ENCODE measurements at places on chromosomes 1 and 21.
A peak's percentile ranks its signal among the peaks of the same experiment; 100 is the strongest.

- DNase-seq: peak; percentile 32
These were observed 29.4 kb upstream of the MX1 start for GRCh38 chr21:41396558-41397075.

- no peak for DNase-seq
These were observed 316.0 kb upstream of the VAMP3 start for GRCh38 chr1:7454895-7455784.

GRCh38 chr1:94463765-94464330 lies 45.7 kb downstream of the ABCD3 start:
- no peak for DNase-seq

GRCh38 chr1:185337246-185337645 lies 20.2 kb upstream of the IVNS1ABP start:
- no peak for DNase-seq

GRCh38 chr1:176949033-176949662 lies 215.4 kb downstream of the ASTN1 start:
- DNase-seq: no peak

DNA sequence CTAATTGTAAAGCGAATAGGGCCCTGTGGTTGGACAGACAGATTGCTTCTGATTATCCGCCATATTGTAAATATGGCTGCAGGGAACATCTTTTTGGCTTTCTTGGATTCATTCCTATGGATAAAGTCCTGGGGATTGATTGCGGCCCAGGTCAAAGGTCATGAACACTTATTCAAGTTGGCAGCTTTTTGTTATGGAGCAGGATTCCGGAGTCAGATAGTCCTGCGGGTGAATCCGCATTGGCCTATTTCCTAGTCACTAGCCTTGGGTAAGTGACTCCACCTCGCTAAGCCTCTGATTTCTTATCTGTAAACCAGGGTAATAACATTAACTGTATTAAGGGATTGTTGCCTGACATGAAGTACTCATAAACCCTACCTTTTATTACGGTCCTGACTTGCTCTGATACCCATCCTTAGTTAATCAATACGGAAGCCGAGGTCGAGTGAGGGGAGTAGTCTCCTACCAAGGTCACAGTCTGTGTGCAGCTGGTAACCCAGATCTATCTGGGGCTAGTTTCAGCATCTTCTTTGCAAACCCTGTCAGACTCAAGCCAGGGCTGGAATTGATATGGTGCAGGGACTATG lies 31.7 kb downstream of the EDN2 start:
- DNase-seq: no peak

DNA sequence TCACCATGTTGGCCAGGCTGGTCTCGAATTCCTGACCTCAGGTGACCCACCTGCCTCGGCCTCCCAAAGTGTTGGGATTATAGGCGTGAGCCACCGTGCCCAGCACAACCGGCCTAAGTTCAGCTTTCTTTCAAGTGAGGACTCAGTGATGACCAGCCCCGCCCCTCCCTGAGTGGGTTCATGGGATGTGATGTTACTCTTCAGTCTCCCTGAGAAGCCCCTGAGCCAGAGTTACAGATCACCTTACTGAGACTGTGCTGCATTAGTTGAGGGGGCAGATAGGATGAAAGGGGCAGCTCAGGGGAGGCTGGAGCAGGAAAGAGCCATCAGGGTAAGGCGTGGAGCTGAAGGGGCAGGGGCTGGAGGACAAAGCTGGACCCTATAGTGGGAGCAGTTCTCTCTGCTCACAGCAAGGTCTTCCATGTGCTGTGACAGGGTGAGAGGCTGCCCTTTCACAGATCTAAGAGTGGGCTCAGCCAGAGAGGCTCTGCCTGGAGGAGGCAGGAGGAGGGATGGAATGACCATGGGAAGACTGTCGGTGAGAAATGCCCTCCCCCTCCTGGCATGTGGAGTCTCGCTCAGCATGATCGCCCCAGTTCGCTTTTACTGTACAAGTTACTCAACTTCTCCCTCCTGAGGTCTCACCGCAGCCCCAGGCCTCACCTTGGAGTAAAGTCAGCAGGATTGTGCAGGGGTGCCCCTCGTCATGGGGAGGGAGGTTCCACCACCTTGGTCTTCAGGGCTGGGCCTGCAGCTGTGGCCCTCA lies 13.4 kb downstream of the SH2D2A start:
- DNase-seq: no peak

DNA sequence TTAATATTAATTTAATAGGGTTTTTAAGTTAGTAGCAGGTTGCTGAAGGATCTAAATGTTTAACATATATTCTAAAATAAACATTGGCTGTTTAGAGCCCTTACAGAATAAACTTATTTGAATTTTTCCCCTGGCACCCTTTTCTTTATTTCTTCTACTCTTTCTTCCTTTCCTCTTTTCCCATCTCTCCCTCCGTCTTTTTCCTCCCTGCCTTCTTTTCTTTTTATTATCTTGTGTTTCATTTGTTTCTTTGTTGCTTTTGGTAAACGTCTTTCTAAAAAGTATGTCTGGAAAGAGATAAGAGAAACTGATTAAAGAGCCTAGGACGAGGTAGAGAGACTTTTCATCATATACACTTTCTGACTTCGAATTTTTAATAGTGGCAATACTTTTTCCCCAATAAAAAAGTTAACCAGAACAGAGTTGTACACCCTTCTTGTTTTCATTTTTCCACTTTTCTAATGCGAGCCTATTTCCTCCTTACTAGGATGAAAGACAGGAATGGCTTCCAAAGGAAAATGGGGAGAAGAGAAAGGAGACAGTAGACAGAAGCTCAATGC lies 39.5 kb upstream of the ATF3 start:
- no peak for DNase-seq

DNA sequence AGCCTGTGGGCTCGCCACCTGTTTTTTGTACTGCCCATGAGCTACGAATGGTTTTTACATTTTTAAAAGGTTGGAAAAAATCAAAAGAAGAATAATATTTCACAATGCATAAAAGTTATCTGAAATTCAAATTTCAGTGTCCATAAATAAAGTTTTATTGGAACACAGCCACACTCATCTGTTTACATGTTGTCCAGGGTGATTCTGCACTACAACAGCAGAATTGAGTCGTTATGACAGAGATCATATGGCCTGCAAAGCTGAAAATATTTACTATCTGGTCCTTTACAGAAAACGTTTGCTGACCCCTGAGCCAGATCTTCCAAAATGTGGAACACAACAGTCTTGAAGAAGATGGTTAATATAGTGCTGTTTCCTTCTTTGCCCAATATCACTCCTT lies 89.4 kb downstream of the TM2D1 start:
- no peak for DNase-seq

DNA sequence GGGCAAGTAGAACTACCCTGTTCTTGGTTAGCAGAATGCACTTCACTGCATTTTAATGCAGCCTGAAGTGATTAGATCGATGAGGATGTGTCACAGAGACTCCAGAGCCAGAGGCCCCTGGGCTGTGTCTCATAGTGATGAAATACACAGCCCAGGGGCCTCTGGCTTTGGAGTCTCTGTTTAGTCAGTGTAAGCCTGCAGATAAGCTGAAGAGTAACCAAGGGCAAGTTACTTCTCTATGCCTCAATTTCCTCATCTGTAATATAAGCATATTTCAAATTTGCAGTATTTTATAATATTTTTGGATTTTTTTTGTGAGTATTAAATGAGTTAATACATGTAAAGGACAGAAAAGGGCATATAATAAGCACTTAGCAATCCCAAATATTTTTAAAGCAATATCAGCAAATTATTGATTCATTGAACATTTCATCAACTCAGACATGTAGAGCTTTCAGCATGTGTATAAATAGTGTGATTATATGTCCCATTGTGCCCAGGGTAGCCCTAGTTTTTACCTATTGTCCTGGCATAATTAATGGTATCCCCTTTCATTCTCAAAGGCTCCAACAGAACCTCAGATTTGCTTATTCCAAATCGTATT lies 23.6 kb upstream of the APOBEC4 start:
- no peak for DNase-seq

- DNase-seq: no peak
These were observed 363.4 kb downstream of the PDE4B start for GRCh38 chr1:66156144-66156543.

- DNase-seq: no peak
These were observed 9.9 kb downstream of the HCRTR1 start for GRCh38 chr1:31627301-31627929.

DNA sequence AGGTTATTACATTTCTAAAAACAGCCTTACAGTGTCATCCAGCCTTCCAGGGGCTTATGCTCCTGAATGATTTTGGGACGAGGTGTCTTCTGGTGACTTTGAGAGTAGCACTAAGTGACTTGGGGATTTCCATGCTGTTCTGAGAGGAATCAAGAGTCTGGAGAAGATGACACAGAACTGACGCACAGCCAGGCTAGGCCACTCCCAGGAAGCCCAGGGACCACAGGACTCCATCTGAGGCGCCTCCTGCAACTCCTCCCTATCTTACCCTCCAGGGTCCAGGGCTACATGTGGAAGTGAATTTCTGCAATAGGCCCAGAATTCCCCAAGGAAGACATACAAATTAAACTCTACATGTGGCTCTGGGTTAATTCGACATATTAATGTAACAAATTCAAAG lies 92.5 kb downstream of the SLC25A24 start:
- DNase-seq: no peak

DNA sequence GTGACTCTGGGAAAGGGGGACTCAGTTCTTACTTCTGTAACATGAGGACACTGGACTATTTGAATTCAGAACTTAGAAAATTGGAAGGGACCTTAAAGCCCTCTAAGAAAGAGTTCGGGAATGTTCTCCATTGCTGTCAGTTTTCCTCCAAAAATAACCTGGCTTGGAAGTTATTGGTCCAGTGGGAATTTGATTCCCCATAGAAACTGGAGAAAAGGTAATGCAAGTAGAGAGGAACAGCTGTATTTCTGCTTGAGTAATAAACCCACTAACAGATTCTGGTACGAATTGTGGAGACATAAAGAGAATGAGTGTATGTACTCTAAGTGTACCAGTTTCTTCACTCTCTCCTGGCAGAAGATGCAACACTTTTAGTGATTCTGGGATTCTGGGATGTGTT lies 1.8 kb downstream of the ZBED6 start:
- DNase-seq: no peak
